ENCODE measurements at places on chromosomes 2 and 18. TPM values are rescaled to one million over a fixed set of nuclear protein-coding genes. Genes with fewer than 3 reads are reported as not detected.

Gene GCC2
- polyA plus RNA-seq, result 13.2 TPM

DNA sequence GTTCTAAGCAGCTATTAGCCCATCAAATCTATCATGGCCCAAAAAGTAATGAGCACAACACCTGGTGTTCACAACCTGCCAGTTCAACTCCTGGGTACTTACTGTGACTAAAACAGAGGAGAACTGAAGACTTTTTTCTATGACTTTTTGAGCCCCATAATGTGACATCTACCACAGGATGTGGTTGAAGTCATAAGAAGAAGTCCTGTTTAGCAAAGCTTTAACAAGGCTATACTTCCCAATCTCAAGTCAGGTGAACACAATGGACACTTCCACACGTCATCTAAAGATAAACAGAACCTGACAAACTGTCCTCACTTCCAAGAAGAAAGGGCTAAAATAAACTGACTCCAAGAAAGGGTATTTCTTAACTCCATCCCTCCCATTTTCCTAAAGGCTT is 138.8 kb downstream of the ATAD2B start:
- no peak for DNase-seq

- DNase-seq, result no peak
These were observed 690.4 kb upstream of the LRATD1 start for GRCh38 chr2:13942111-13942510.

DNA sequence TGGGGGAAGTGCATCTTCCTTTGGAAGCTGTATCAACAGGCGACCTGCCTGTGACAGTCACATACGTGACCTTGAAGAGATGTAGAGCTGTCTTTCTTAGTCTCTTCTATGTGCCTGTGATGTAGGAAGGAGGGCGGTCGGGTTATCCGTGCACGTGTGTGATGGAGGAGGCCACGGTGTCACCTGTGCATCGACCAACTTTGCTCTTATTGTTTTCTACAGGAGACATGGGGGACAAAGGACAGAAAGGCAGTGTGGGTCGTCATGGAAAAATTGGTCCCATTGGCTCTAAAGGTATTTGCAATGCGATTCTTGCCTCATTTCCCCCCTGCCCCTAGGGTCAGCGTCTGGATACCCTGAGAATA is 20.7 kb upstream of the ALLC start:
- no peak for DNase-seq

DNA sequence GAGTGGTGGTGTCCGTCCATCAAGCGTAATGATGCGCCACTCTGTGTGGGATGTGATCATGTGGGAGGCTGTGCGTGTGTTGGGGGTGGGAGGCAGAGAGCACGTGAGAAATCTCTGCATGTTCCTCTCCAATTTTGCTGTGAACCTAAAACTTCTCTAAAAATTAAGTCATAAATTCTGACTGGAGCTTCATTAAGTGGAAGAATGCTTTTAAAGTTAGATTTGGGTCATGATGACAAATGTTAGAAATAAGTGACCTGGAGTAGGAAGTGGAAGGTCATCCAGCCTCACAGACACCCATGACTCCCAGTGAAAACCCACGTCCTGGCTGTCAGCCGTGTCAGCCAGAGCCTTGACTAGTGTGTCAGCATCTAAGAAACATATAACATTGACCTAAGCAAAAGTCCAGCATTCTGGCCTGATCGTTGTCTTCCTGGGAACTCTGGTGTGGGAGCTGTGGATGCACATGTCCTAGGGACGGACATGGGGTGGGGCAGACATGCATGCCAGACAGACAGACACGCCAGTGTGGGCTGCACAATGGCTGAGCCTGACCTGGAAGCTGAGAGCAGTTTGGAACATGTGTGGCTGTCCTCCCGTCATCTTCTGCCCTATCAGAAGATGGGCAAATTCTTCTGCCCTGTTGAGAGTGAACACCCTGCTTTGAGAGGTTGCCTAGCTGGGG is 245.6 kb downstream of the FAM210A start:
- no peak for DNase-seq

- DNase-seq, result peak; percentile 59
These were observed 96.8 kb upstream of the TRIB2 start for GRCh38 chr2:12619975-12620374.

Gene BCL11A
- 1.4 TPM for polyA plus RNA-seq

Gene SLC4A3
- polyA plus RNA-seq, result 3.3 TPM

DNA sequence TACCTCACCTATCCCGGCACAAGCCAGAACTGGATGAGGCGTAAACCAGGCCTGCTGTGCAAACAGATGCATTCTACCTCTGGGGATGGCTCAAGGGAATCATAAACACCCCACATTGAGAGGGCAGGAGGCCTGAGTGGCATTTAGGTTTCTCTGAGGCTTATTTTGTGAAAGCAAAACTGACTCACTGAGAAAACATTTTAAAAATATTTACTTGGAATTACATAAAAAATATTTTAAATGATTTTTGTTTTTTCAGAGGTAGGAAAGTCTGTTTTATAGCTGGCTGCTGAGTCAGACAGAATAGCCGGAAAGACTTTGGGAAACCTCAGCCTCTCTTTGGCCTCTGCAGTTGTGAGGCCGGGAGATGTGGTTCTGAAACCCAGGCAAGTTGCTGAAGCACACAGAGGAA is 244.1 kb downstream of the NCKAP5 start:
- peak; percentile 72 for DNase-seq

DNA sequence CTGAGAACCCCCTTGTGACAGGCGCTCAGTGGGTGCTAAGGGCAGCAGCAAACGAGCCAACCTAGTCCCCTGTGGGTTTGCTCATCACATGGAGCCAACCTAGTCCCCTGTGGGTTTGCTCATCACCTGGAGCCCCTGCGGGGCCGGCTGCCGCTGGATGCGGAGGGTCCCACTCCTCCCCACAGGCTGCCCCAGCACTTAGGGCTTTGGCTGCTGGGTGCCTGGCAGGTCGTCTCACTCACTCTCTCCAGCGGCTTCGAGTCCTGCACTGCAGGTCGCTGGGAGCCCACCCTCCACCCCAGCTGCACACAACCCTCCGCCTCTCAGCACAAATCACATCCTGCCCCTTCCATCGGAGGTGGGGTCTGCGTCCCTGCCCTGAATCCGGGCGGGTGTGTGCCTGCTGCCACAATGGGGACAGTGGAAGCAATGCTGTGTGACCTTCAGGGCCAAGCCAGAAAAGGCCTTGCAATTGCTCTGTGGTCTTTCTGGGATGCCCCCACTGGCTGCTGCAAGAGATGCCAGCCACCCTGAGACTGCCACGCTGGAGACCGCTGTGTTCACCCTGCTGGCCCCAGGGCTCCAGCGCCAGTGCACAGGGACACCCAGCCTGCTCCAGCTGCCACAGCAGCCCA is 248.1 kb upstream of the SALL3 start:
- no peak for DNase-seq

Gene FABP1
- not detected for polyA plus RNA-seq

Gene IL1R2
- polyA plus RNA-seq, result 0.35 TPM

- DNase-seq, result no peak
These were observed 383.6 kb upstream of the SMIM21 start for GRCh38 chr18:75810961-75811551.

DNA sequence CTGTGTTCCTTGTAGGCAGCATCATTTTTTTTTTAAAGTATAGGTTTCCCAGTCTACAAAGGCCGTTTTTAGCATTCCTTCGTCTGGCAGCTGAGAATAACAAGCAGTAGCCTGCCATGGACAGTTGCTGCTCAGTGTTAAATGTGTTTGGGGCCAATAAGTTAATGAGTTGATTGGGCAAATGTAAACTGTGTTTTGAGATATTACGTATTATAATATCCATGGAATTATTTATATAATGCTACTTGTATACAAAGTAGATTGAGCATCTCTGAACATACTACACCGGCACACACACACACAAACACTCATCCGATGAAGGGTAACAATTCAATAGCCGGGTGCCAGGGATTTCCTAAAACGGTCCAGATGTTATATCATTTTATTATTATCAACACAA is 97.2 kb downstream of the IRS1 start:
- DNase-seq, result no peak

DNA sequence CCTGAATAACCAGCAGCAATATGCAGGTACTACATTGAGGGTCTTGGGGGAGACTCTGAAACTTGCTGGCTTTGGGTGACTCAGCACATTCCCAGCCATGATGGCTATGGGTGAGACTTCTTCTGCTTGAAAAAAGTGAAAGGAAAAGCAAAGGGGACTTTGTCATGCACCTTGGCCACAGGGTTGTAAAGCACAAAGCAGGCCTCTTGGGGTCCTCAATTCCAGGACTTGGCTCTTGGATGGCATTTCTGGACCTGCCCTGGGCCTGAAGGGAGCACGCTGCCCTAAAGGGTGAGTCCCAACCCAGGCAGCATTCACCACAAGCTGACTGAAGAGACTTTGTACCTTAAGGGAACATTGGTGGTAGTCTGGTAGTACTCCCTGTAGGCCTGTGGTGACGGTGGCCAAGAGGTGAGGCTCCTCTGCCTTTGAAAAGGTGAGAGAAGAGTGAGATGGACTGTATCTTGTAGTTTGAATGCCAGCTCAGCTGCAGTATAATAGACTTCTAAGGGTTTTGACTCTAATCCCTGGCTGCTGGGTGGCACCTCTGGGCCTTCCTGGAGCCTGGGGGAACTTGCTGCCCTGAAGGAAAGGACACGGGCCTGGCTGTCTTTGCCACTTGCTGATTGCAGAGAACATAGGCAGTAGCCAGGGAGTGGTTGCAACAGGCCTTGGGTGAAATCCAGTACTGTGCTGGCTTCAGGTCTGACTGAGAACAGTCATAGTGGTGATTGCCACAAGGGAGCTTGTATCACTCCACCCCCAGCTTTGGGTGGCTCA is 36.5 kb upstream of the CYTIP start:
- no peak for DNase-seq

GRCh38 chr18:24274837-24275236 is 122.8 kb downstream of the OSBPL1A start:
- DNase-seq, result no peak

Gene RGPD3
- polyA plus RNA-seq, result 0.07 TPM

- no peak for DNase-seq
These were observed 27.3 kb downstream of the SFXN5 start for GRCh38 chr2:73043929-73044832.

DNA sequence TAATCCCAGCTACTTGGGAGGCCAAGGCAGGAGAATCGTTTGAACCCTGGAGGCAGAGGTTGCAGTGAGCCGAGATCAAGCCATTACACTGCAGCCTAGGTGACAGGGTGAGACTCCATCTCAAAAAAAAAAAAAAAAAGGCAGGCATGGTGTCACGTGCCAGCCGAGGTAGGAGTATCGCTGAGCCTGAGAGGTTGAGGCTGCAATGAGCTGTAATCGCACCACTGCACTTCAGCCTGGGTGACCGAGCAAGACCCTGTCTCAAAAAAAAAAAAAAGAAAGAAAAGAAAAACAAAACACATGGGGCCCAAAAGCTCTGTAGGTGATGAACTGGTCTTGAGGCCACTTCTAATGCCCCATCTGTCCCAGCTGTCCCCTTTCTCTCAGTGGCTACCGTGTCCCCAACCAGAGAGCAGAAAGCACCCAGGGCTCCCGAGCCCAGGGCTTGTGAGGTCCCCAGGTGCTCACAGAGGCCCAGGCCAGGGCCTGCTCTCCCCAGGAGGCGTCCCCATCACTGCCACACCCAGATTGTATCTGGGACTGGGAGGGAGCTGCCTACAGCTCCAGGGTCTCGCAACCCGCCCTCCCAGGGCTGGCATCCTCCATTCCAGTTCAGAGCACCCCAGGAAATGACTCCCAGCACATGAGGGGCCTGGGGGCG is 8.5 kb downstream of the KLHL30 start:
- DNase-seq, result no peak

- DNase-seq, result no peak
These were observed 12.4 kb upstream of the GPD2 start for GRCh38 chr2:156423674-156424282.

Gene FAM124B
- not detected for polyA plus RNA-seq

- DNase-seq, result no peak
These were observed 31.4 kb downstream of the MAPRE2 start for GRCh38 chr18:35072616-35073015.

DNA sequence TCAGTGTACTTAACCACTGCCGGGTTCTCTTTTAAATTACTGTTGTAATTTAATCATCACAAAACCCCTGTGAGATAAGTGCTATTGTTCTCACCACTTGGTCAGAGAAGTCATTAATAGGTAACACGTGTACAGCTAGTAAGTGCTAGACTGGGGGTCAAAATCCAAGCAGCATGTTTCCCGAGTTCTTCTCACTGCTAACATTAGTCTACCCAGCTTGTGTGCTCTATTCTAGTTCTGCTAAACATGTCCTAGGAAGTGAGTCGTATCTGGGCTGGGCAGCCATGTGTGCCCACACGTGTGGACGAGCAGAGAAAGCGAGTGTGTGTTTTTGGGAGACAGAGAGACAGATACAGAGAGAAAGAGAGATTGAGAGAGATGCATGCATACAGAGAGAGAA is 94.1 kb downstream of the BIN1 start:
- no peak for DNase-seq

GRCh38 chr2:8116661-8117060 is 565.2 kb upstream of the ID2 start:
- no peak for DNase-seq

DNA sequence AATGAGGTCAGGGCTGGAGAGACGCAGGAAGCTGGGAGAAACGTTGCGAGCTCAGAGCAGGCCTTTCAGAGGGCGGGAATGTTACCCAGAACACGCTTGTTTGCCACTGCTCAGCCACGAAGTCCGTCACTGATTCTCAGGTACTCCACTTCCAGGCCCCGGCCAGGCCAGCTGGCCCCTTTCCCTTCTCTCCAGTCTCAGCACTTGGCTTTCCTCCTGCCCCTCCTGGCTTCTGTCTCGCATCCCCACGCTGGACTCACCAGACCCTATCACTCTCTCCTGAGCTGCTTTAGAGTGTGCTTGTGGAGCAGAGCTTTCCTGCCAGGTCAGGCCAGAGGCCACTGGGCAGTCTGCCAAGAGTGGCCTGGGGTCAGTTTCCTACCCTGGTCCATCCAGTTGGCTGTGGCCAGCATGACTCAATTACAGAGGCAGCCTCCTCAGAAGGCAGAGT is 151.4 kb downstream of the TWIST2 start:
- no peak for DNase-seq

DNA sequence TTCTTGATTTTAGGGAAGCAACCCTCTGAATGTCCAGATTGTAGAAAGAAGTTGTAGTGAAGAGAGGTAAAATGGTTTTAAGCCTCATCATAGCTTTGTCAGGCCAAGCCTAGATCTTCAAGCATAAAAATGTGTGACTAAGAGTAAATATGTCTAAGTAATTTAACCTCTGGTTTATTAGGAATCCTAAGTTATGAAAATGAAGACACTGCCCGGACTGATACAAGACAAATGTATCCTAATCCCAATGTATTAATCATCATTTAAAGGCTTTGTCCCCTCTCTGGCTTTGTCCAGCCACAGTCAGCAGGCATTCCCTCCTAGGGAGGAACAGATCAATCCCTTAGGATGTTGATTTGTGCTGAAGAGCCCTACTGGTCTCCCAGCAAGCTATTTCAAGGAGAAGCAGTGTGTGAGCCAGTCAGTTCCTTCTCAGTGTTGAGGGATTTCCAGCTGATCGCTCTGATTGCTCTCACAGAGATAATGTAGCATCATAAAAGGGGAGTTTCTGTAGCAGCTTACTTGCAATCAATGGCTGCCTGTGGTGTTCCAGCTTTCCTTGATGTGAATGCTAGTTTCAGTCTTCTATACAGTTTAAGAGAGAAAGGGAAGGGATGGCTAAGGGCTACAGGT is 796.1 kb downstream of the EPHA4 start:
- DNase-seq, result no peak

Gene RAPGEF4
- polyA plus RNA-seq, result 0.63 TPM

Gene CACNB4
- 0.19 TPM for polyA plus RNA-seq

GRCh38 chr2:216596236-216596979 is 36.8 kb upstream of the IGFBP2 start:
- DNase-seq, result peak; percentile 67

Data from AG04450 (cell line).